CD4-positive, alpha-beta T cell (primary cell): ENCODE measurements at places on chromosomes 6 and 20.

DNA sequence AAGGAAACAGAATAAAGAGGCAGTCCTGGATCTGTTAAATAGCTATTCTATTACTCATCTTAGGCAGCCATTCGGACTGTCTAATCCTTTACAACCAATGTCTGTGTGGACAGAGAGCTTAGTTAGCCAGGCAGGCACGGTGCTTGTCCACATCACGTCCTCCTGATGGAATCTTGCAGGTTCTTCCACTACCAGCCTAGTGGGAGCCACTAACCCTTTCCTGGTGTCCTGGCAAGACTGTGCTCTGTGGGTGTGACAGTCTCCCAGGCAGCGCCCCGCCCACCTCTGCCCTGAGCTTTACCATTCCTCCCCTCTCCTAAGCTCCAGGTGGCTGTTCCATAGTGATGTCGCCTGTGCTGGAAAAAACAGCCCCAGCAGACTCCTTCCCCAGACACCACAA is 78.3 kb upstream of the CLDN20 start:
- DNase-seq = no peak

GRCh38 chr6:166562726-166563125 is 23.8 kb downstream of the RAMACL start:
- DNase-seq = no peak

DNA sequence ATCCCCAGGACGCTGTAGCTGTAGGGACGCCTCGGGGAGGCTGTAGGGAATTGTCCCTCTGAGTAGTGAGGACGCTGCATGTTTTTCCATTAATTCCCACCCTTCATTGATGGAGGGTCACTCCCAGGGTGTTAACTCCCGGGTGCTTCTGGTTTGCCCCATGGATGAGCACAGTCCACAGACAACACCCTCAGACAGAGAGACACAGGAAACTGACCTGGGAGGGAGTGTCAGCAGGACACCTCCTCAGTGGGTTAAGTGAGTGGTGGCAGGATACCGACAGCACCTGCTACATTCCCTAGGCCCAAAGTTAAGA is 53.5 kb downstream of the LINC00237 start:
- no peak for DNase-seq

DNA sequence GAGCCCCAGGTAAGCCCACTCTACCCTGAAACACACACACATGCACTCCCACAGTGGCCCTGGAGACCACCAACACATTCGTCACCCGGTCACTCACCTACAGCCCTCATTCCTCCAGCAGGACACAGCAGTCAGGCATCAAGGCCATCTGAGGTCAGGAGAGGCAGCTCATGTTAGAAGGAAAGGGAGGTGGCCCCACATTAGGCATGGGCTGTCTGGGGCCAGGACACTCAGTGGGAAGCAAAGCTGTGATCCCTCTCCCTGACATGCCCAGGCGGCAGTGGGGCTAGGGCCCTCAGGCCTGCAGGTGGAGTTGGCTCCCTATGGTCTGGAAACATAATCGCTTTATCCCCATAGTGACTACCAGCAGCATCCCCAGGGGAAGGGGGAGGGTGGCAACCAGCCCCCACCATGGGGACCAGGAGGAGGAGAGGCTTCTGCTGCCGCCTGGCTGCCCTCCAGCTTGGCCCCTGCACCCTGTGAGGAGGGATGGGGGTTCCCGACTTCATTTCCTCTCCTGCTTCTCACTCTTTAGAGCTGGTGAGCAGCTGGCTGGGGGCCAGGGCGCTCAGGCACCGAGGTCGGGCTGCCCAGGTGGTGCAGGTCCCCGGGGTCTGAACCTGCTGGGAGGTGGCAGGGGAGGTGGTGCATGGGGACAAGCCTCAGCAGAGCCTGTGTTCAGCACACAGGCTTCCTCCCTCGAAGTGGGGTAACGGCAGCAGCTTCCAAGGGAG is 76.6 kb upstream of the CST7 start:
- no peak for DNase-seq

DNA sequence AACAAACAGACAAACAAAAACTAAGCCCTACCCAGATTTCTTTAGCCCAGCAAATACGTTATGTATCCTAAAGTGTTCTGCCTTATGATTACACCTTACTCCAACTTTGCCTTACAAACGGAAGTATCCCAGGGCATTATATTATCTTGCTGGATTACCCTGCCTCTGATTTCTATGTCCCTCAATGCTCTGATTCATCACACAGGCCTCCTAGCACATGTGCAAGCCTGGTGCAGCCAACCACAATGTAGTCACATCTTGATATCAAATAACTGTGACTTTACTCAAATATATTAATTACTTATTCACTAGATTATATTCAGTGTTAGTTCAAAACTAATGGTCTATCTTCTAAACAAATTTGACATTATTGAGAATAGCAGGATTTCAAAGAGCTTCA is 598.6 kb downstream of the TBC1D32 start:
- DNase-seq = no peak

- DNase-seq = peak; percentile 9
Observed at GRCh38 chr6:160102956-160103824, 18.4 kb upstream of the SLC22A1 start.

DNA sequence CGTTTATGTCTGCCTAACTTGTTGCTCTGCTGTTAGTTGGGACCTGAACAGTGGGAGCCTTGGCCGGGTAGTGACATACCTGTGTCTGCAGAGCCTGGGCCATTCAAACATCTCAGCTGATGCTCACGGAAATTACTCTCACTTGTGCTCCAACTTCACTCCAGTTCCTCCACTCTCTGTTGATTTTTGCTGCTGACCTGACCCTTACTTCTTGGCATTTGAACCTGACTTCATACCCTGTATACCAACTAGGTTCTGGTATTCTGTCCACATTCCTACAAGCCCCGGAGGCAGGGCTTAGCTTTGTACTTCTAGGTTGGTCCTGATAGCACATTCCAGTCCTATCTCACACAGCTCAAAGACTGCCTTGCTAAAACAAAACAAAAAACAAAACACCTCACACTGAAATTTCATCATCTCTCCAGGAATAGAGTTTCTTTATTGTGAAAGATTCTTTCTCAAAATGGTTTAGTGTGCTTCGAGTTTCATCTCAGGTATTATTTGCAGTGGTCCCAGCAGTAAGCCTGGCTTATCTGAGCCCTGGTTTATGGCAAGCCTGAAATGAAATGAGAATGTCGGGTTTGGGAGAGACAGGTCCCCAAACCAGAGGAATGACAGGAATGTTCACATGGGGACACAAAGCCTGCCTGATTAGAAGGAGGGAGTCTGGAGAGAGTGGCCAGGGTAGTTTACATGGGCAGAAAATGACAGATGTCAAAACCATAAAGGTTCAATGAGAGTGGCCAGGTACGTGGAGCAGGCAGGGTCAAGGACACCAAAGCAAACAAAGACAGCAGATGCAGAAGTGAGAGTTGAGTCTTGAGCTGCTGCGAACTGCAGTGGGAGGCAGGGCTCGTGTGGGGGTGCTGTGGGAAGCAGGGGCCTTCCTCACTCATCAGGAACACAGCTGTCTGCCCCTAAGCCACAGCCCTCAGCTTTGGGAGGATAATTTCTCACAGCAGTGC is 174.2 kb upstream of the HDAC2 start:
- DNase-seq = no peak

DNA sequence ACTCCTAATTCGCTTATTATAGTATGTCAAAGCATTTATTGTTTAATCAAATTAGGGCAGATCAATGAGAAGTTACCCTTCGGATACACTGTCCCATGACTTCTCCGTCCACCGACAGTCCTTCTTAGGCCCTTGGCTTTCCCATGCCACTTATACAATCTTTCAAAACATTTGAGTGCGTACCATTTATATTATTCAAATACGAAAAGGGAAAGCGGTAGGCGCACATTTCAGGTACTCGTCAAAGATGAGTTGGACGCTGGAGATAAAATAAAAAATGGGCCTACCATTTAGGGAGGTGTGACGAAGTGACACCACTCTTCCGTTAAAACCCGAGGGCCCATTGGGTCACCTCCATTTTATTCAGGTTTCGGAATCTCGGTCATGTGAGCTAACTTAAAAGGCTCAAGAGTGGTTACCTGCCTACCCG is 542 bp upstream of the AFG1L start:
- no peak for DNase-seq

- no peak for DNase-seq
Observed at GRCh38 chr6:131736003-131736596, 25.3 kb upstream of the CTAGE9 start.

DNA sequence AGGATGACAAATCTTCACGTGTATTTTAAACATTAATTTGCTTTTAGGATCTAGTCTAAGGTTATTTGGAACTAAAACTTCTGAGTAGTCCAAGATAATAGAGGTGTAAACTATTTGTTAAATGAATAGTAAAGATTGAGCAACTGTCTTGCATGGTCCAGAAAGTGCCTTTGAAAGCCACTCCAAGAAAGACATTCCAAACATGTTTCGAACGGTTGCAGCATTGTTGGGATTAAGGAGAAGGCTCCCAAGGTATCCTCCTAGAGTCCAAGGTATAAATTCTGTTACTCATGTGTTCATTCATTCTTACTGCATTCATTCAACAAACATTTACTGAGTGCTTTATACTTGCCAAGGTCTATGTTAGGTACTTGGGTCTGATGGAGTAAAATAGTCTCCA is 28.8 kb upstream of the MYLK2 start:
- no peak for DNase-seq

DNA sequence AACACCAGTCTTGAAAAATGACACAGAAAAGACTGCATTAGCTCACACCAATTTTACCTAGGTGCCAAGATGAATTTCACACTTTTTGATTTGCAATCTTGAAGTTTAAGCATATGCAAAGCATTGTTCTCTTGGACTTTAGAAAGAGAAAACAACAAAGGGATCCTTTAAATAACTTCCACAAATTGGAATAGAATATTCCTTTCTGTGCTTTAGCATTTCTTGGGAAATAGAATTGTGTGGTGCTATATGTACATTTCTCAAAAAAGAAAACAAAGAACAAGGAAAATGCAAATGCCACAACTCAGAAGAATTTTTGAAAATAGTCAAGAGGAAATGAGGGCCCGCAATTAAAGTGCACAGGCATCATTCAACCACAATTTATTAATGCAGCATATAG is 17.0 kb downstream of the HTR1B start:
- DNase-seq = no peak

DNA sequence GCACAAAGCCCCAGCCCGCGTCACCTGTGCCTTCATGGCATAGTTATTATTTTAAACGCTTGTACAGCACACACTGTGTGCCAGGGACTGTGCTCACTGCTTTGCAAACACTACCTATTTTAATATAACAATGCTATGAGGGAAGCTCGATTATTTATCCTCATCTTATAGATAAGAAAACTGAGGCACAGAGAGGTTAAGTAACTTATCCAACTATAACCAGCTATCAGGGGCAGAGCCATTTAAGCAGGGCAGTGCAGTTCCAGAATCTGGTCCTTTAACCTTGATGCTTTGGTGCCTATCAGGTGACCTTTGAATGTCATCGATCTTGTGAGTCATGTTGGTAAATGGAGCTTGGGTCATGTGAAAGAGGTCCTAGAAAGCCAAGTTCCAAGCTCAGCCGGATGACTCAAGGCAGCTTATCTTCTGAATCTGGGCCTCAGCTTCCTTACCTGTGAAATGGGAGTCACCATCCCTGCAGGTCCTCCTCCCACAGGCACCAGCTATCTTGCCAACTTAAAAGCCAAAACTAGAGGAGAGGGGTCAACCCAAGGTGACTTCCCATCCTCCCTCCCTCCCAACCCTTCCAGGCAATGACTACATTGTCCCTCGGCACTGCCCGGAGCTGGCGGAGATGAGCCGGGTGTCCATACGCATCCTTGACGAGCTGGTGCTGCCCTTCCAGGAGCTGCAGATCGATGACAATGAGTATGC is 56.4 kb upstream of the TTPAL start:
- no peak for DNase-seq

GRCh38 chr6:105380634-105381033 is 22.2 kb downstream of the PREP start:
- no peak for DNase-seq

DNA sequence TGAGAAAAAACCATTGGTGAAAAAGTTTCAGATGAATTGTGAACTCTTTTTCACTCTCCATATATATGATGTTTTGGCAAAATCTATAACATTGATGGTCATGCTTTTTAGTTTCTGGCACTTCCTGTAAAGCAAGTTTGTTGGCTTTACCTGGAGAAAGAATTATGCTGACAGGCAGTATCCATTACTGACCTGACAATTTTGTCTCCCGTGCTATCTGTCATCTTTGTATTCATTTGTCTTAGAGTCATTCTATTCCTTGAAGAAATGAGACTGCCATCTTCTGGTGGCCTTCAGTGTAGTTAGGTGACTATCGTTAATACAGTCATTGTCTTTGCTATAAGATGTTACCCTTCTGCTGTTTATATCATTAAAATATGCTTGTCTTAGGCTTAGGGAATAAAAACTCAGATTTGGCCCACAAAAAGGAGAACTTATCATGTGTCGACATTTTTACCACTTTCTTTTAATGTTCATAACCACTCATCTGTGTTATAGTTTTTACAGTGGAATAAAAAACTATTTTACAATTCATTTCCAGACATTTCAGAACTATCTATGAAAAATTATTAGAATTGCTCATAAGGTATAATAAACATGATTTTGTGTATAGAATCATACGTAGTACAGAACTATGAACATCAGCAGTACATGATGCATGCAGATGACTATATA is 707.0 kb downstream of the EPM2A start:
- no peak for DNase-seq

DNA sequence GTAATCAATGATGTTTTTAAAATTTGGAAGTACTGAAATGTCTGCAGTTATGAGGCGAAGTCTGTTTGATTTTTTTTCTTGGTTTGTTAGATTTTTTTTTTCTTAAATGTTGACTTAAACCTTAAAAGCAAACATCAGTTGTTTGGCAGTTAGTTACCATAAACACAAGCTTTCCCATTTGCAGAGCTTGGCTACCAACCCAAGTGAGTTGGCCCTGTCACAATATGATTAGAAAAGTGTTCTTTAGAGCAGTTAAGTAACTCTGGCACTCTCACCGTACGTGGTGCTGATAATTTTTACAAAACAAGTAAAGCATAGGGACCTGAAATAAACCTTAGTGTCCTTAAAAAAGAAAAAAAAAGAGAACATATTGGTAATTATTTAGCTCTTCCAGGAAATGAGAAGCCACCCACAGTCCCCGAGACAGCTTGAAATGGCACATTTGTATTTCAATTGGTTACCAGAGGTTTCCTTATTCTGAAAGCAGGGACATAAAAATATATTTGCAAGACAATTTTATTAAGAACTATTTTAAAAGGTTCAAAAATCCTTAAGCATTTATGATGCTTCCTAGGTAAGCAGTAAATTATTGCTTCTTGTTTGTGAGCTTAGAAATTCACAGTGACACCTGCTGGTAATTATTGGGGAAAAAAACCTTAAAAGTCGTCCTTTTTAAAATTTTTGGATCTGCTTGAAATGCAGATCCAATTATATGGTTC is 3.9 kb downstream of the HEY2 start:
- peak; percentile 59 for DNase-seq

- DNase-seq = no peak
Observed at GRCh38 chr20:11008444-11009033, 334.7 kb upstream of the JAG1 start.
